ENCODE measurements at places on chromosomes 3 and 15.

- DNase-seq: peak; percentile 41
These were observed 60.2 kb upstream of the ACP3 start for GRCh38 chr3:132256989-132257388.

DNA sequence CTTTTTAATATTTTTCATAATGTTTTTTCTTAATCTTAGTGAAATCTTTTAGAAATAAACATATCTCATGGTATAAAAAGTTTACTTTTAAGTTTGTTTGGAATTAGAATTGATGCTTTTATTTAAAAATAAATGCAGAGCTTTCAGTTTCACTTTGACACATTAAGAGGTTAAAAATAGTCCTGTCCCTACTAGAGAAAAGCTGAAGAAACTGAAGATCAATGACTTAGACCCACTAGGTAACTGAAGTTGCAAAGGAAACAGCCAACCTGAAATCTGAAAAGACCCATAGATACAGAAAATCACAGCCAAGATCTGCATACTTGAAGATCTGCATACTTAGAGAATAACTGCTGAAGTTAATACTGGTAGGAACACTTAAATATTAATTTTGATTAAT is 237.6 kb downstream of the RAP2B start:
- DNase-seq: no peak

GRCh38 chr3:119322835-119323722 is 28.9 kb downstream of the ARHGAP31 start:
- peak; percentile 80 for DNase-seq

DNA sequence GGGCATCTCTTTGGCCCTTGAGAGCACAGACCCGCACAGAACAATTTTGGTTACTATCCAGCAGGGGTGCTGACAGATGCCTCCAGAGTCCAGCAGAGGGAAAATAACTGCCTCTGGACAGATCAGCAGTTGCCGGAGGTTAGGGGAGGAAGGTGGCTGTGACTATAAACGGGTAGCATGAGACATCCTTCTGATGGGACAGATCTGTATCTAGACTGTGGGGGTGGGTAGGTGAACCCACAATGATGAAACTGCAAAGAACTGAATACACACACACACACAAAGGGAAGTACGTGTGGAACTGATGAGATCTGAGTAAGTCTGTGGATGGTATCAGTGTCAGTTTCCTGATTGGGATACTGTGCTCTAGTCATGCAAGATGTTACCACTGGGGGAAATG is 21.2 kb downstream of the ADAMTS7 start:
- no peak for DNase-seq

DNA sequence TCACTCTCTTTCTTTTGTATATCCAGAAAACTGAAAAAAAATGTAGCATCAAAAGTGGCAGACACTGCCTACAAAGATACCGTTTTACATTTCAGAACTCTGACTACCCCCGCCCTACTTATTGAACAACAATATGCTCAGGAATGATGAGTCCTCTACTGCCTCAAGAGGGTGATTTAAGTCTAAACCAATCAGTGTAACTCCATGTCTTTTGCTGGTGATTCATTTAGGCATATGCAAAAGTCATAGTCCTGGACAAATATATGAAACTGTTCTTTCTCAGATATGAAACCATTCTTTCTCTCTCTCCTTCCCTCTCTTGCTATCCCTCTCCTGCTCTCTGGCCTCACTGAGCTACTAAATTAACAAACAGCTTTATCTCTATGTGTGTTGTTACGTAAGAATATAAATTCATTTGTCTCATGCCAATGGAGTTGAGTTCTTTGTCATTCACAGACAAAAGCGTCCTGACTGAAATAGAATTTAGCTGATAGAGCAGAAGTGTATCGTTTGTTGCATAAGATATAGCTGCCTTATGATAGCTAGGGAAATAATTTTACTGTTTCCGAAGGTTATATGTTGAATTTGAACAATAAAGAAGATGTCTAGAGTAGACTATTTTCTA is 133.7 kb upstream of the OSTN start:
- DNase-seq: no peak

DNA sequence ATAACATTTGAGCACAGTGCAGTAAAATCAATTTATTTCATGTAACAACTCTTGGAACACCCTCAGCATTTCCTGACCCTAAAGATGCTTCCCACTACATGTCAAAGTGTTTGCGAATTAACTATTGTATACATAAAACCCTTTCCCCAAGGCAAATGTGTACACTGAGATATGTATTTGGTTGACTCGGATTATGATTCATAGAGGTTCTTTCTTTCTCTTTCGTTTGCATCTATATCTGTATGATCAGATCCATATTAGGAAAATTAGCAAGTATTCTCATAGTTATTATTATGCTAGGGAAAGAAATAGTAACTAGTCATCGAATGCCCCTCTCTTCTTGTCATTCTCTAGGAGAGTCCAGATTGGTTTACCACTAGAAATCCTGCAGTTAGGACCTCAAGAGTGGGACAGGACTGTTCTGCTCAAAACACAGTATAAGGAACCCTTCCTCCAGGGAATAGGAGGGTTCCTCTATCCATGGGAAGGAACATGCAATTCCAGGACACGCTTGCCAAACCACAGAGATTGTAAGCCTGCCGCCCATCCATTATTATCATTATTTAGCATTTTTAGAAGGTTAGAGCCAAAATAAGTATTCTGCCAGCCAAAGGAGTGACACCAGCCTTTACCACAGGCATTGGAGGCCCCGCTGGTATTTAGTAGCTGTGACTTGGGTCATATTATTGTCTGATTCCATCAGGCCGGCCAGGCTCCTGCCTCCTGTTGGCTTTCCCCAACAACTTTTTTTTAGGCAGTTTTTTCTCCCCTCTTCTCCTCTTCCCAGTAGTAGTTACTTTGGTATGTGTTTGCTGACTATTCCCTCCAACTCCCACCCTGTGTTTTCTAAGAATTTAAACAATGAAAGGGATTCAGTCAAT is 100.7 kb downstream of the GALK2 start:
- no peak for DNase-seq

GRCh38 chr3:65871305-65872141 is 167.2 kb downstream of the MAGI1 start:
- DNase-seq: no peak

DNA sequence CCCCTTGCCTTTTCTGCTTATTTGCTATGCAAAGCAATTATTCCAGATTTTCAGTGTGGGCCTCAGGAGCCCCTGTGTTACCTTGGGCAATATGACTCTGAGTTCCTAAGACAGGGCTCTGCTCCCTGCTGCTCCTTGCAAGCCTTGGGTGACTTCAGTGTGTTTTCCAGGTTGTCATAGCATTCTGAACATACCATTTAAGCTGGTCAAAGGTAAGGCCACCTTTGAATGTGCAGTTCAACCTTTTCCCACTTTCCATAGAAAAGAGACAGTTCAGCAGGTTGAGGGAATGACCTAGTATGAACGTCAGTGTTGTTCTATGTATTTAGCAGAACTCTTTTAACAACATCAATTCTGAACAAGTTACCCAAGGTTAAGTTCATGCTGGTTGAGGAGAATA is 302.2 kb downstream of the PTPRG start:
- no peak for DNase-seq

GRCh38 chr15:52523647-52524046 is 5.0 kb downstream of the MYO5A start:
- no peak for DNase-seq

- no peak for DNase-seq
These were observed 118.5 kb downstream of the IQCH start for GRCh38 chr15:67372986-67373675.

GRCh38 chr3:190811775-190812480 is 50.6 kb downstream of the GMNC start:
- peak; percentile 45 for DNase-seq

- no peak for DNase-seq
These were observed 63.8 kb downstream of the LPP start for GRCh38 chr3:188217726-188218125.

GRCh38 chr15:94411846-94412245 is 180.5 kb downstream of the MCTP2 start:
- DNase-seq: no peak
